ENCODE measurements at places on chromosomes 11 and 22.

DNA sequence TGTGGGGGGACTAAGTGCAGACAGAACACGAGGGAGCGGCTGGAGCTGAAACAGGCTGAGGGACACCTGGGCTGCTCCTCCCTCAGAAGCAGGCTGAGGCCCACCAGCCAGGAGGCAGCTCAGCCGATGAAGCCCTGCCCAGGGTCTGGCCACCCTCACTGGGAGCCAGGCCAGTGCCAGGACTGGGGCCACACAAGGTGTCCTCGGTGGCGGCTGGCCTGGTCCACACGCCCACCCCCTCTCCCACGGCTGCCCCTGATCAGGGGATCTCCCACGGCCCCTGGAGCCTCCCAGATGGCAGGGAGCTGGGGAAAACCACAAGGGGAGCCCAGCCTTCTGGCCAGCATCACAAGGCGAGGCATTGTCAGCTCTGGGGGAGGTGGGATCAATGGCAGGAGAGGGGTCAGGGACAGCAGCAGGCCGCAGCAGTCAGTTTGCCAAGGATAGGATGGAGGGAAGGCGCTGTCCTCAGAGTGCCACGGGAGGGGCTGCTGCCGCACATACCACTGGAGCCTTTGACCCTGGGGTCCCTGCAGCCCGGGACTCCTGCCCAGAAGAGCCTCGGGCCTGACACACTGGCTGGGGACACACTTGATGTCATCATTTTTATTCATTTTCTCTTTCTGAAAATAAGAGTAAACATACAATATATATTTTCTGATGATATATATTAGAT is 11.7 kb upstream of the RASL10A start:
- no peak for DNase-seq

DNA sequence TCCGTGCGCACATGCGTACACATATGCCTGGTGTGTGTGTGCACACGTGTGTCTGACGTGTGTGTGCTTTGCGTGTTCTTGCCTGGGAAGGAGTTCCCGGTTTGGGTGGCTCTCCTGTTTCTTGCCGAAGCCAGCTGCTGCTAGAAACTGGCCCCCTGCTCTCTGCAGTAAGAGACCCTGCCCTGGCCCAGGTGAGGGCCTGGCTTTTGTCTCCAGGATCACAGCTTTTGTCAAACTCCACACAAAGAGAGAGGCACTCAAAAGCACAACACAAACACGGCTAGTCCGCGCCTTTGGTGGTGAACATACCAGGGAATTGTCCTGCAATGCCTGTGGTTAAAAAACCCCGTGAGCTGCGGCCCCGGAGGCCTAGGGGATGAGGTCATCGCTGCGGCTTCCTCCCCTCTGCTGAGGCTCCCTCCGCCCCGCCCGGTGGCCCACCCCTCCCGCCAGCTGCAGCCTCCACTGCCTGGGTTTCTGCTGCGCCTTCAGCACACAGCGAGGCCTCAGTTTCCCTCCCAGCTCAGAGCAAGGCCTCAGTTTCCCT is 88.9 kb downstream of the KCNQ1 start:
- DNase-seq = no peak

DNA sequence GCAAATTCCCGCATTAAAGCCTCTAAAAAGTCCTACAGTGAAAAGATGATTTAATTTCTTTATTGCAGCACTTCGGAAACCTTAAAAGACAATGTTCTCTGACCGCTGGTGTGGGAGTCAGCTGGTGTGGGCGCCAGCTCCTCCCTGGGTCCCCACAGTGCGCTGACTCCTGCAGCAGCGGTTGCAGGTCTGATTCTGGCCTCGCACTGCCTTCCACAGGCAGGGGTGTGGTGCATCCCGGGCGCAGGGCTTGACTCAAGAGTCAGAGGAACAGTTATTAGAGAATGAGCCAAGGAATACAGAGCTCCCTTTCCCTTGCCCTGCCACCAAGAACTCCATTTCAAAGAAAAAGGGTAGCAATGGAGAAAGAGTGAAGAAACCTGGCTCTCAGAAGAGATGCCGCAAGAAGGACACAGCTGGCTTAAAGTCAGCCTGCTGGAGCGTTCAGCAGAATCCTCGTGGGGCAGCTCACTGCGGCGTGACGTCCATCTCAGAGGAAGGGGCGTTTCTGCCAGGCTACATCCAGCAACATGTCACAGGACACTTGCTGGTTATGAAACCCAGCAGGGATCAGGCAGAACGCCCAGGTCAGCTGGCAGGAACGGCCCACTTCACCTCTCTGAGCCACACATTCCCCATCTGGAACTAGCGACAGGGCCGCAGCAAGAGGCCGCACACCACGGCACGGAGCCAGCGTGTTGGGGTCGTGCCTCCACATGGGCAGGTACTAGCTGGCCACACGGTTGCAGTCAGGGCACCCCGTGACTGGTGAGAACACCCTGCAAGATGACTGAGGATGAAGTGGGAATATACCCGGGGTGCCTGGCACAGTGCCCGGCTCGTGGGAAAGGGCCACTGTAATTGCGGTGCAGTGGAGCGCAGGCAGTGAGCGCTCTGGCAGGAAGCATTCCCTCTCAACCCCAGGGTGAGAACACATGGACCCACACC is 18.1 kb upstream of the EFCAB6 start:
- DNase-seq = no peak

DNA sequence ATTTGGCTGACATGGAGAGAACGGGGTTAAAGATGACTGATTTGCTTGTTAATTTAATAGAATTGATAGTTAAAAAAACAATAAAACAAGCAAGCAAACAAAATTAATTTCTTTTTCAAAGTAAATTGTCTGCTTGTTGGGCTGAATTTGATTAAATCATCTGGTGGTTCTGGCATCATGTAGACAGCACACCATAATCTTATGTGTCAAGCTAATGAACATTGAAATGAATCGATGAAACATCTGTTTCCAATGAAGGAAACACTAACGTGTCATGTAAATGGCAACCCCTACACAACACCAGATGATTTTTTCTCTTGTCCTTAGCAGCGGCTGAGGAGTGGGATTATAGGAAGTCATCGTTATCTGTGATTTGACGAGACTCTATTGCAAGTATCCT is 399.6 kb upstream of the RAG2 start:
- no peak for DNase-seq

DNA sequence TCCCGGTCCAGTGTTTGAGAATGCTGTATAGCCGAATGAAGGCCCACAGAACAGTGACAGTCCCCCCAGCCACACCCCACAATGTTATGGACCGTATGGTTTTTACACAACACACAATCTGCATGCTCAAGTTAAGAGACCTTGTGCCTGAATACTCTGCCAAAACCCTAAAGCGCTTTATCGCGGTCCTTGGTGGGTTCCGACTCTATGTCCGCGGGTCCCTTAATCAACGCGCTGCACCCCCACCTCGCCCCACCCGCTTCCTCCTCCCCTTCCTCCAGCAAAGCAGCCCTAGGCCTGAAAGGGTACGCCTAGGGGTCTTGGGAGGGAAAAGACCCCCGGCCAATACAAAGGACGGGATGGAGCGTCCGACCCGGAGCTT is 442 bp downstream of the COPB1 start:
- no peak for DNase-seq

- DNase-seq = no peak
These were observed 1032.5 kb downstream of the DLG2 start for GRCh38 chr11:84594602-84595001.

DNA sequence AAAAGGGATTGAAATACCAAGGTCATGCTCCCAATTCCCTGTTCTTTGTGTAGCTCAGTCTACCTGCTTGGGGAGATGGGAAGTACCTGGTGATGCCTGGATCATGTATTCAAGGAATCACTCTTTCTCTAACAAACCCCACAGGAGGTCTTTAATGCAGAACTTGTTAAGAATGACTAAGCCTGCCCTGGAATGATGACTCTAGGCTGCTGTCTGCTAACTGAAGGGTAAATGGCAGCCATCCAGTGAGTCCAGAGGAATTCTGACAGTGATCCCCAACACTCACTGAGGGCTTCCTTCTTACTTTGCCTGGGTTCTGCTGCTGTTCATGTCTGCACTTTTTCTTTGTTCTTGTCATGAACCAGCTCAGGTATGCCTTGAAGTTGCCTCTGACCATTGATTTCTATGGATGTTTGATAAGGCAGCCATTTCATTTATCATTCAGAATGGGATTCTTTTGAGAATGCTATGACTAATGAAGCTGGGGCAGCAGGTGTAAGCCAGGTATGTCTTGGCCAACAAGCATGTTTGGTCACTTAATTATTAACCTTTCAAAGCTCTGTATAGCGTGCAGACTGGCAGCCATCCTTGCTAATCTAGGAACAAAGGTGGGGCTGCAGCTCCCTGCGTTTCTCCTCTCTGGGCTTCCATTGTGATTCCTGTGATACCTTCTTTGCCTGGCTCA is 11.4 kb downstream of the PRSS23 start:
- no peak for DNase-seq

DNA sequence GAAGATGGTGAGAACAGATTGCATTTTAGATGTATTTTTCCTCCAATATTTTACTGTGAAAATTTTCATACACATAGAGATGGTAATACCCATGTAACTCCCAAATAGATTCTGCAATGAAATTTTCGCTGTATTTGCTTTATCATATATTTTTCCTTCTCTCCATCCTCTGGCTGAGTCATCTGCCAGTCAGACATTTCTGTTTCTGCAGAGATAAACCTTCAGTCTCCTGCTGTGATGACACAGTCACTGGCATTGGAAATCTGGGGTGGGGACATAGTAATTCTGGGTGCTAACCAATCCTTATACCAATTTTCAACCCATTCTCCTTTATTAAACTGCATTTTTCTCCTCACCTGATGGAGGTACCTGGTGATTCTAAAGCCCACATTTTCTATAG is 33.7 kb downstream of the SVIP start:
- no peak for DNase-seq

DNA sequence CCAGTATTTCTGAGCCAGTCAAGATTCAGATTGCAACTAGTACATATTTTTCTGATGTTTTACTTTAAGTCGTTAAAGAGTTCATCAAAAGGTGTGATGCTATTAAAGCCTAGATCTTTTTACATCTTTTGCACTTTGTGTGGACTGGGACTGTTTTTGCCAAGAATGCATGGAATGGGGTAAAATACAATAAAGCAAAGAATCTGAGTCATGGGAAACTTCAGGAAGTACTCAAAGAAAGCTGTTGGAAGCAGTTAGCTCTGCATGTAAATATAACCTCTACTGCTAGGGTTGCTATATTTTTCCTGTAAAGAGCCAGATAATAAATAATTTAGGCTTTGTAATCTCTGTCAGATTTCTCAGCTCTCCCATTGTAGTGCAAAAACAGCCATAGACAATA is 20.9 kb downstream of the ATXN10 start:
- no peak for DNase-seq

GRCh38 chr11:113470233-113470632 is 5.0 kb downstream of the DRD2 start:
- DNase-seq = no peak

- no peak for DNase-seq
These were observed 55.6 kb upstream of the LYVE1 start for GRCh38 chr11:10623797-10624761.

- DNase-seq = no peak
These were observed 84.2 kb downstream of the CCDC83 start for GRCh38 chr11:85939099-85940015.

DNA sequence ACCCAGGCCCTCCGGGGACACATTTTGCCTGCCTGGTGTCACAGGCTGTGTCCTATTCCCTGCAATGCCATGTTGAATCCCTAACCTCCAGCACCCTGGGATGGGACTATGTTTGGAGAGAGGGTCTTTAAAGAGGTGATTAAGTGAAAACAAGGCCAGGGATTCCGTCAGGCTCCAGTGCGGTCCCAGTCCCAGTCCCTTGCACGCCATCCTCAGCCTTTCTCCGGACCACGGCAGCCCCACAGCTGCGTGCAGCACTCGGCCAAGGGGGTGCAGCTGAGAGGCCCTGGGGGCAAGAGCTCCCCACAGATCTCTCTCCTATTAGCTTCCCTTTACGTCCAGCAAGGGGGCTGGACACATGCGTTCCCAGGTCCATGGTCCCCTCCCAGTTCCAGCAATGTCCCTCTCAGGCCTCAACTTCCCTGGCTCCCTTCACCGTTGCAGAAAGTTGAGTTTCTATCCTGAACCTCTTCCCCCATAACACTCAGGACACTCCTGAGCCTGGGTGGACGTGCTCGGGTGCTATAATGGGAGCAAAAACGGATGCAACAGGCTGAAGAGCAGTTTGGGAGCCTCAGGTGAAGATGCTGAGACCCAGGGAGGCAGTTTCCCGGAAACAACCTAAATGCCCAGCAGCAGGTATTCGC is 1422.7 kb downstream of the BRD1 start:
- DNase-seq = no peak

DNA sequence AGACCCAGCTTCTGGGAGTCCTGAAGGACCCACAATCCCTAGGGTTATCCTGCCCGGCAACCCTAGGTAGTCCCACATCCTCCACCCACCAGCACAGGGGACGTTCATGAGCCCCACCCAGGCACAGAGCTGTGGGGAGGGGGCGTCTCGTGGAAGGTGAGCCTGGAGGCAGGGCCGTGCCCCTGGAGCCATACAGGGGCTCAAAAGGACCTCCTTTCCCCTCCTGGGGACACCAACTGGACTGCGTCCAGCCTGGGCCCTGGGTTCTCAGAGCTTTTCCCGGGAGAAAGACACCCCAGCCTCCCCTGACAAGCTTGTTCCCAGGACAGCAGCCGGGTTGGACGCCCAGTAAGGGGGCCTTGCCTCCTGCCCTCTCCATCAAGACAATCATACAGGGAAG is 78.4 kb downstream of the BRD1 start:
- no peak for DNase-seq

- no peak for DNase-seq
These were observed 7.3 kb downstream of the KCNJ1 start for GRCh38 chr11:128859563-128860441.

GRCh38 chr11:44627911-44628729 is 62.7 kb downstream of the CD82 start:
- no peak for DNase-seq

GRCh38 chr11:40974186-40974795 is 485.2 kb downstream of the LRRC4C start:
- DNase-seq = no peak

DNA sequence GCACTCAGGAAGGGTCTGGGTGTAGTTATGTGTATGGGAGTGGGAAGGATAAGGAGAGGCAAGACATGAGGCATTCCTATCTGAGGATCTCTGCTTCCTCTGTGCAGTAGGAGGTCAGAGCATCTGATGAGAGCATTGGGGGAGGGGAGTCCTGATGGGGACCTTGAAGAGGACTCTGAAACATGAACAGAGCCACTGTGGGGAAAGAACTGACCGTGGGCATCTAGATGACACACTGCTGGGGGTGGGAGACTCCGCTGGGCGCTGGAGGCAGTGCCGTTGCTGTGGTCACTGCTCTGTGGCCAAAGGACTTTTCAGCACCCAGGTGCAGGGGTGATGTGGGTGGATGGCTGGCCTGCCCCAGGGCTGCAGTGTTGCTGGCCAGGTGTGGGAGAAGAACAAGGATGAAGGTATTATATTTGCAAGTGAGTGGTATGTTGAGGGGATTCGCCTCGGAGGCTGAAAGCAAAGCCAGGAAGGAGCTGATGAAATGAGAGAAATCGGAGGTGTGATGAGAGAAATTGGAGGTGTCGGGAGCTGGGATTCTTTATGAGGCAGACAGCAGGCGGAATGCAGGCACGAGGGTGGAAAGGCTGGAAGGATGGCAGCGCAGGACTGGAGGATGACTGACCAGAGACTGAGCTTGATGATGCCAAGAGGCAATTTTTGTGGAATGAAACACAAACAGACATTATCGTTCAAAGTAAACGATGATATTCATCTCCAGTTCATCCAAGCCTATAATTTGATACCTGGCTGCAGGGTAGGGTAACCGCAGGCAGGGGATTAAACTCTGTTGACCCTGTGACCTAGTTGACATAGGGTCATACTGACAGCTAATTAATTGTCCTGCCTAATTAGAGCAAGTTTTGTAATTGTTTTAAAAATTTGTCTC is 19.4 kb upstream of the TMPRSS4 start:
- DNase-seq = no peak

GRCh38 chr22:32311551-32312071 is 46.1 kb upstream of the RFPL3 start:
- no peak for DNase-seq

- DNase-seq = peak; percentile 26
These were observed 8.1 kb downstream of the CCDC15 start for GRCh38 chr11:124961972-124962609.
